ENCODE measurements at places on chromosomes 2 and 18. TPM values are rescaled to one million over a fixed set of nuclear protein-coding genes. Genes with fewer than 3 reads are reported as not detected.

DNA sequence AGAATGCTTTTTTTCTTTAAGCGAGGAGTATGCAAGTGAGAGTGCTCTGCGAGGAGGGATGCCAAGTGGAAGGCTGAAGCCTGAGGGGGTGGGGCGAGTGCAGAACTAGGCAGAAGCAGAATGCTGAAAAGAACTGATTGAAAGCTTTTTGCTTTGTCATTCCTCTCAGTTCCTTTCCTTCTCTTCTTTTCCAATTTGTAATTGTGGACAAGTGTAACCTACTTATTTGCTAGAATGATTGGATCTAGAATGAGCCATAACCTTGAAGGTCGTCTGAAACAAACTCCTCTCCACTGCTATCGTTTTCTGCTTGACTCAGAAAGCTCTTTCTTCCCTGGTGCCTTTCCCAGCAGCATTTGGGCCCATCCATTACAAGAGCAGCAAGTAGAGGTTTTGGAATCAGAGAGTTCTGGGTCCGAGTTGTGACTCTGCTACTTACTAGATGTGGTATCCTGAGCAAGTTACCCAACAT is 115.3 kb downstream of the METTL8 start:
- peak overlapping the region; percentile 18 for H3K27ac ChIP-seq
- H3K36me3 ChIP-seq = no peaks in the 10 kb centered on the region
- no peak overlapping the region for H3K4me3 ChIP-seq
- H3K4me1 ChIP-seq = peaks cover 10% of the 10 kb centered on the region
- DNase-seq = peak; percentile 31
- no peaks in the 10 kb centered on the region for H3K27me3 ChIP-seq

AFG3L2 gene
- total RNA-seq = 90.2 TPM

GRCh38 chr2:100395532-100396350 is 21.7 kb downstream of the CHST10 start:
- no peaks in the 10 kb centered on the region for H3K36me3 ChIP-seq
- H3K27ac ChIP-seq = no peak overlapping the region
- no peaks in the 10 kb centered on the region for H3K4me1 ChIP-seq
- no peak for DNase-seq

STARD6 gene
- not detected for total RNA-seq

DNA sequence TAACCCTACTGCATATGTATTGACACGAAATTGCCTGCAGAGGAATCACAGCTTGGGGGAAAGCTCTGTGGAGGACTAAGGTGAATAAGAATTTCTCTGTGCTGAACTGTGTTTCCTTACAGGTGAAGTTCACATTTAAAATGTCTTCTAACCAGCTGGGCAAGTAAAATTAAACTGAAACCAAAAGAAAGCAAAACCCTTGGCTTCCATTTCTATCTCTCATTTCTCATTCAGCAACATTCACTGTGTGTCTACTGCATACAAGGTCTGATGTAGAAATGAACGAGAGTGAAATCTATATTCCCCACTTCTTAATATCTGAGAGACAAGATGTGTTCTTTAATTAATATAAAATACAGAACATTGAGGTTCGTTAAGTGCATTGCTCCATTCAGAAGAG is 397.3 kb downstream of the SOX11 start:
- H3K4me1 ChIP-seq = no peaks in the 10 kb centered on the region
- H3K27me3 ChIP-seq = no peaks in the 10 kb centered on the region
- DNase-seq = no peak
- H3K4me3 ChIP-seq = no peak overlapping the region
- H3K36me3 ChIP-seq = no peaks in the 10 kb centered on the region
- H3K27ac ChIP-seq = no peak overlapping the region

DNA sequence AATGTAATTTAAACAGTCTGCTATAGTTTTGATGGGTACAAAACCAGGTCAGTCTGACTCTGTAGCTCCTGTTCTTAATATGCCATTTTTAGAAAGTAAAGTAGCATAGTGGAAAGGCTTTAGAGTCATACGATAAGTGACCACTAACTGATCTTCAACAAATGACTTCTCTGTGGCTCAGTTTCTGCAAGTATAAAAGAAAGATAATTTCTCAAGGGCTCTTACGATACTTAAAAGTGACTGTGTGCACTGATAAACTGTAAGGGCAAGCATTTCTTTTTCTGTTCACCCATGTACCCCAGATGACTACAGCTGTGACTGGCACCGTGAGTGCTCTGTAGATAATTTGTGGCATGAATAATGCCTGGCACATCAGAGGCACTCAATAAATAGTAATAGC is 178.7 kb downstream of the LCLAT1 start:
- no peak overlapping the region for H3K4me3 ChIP-seq
- DNase-seq = no peak
- H3K36me3 ChIP-seq = no peaks in the 10 kb centered on the region

- H3K27ac ChIP-seq = no peak overlapping the region
- H3K4me1 ChIP-seq = peaks cover 2% of the 10 kb centered on the region
- H3K36me3 ChIP-seq = no peaks in the 10 kb centered on the region
- H3K4me3 ChIP-seq = no peak overlapping the region
- peak; percentile 68 for DNase-seq
Measured at GRCh38 chr2:19863303-19864041, 38.3 kb downstream of the TTC32 start.

DNA sequence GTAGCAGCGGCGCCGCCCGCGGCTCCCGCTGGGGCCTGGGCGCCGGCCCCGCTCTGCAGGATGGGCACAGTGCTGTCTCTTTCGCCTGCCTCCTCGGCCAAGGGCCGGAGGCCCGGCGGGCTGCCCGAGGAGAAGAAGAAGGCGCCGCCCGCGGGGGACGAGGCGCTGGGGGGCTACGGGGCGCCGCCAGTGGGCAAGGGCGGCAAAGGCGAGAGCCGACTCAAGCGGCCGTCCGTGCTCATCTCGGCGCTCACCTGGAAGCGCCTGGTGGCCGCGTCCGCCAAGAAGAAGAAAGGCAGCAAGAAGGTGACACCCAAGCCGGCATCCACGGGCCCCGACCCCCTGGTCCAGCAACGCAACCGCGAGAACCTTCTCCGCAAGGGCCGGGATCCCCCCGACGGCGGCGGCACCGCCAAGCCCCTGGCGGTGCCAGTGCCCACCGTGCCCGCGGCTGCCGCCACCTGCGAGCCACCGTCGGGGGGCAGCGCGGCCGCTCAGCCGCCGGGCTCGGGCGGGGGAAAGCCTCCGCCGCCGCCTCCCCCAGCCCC is 369 bp downstream of the CDK5R2 start:
- no peak for DNase-seq
- peak overlapping the region; percentile 56 for H3K4me3 ChIP-seq
- peaks cover 18% of the 10 kb centered on the region for H3K4me1 ChIP-seq
- H3K27ac ChIP-seq = no peak overlapping the region
- H3K27me3 ChIP-seq = peaks cover 98% of the 10 kb centered on the region
- no peaks in the 10 kb centered on the region for H3K36me3 ChIP-seq

HOXD9 gene
- total RNA-seq = 13.3 TPM

DNA sequence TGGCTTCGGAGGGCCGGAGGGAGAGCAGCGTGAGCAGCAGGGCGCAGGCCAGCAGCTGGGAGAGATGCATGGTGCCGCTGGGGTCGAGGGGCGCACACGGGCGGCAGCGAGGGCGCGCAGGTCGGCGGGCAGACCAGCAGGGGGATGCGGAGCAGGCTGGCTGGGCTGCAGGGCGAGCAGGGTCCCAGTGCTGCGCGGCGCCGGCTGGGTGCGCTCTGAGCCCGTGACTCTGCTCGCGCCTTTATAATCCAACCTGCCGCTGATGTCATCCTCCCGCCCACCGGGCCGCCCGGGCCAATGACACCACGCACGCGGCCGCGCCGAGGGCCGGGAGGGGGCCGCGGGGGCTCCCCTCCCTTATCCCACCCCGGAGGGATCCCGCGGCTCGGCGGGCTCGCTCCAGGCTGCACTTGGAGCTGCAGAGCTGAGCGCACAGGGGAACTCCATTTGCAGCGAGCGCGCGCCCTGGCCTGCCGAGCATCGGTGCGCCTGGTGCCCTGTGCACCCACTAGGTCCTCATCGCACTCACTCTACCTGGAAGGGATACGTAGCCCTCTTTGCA is at the start of gene NPPC:
NPPC (minus strand) TSS at position 217 of the 562 bp plus-strand sequence; CDS start at position 70, 147 bp downstream.
- H3K36me3 ChIP-seq = no peaks in the 10 kb centered on the region
- H3K27me3 ChIP-seq = peaks cover 74% of the 10 kb centered on the region
- no peak within 1 kb of the TSS for H3K27ac ChIP-seq
- peaks cover 22% of the 10 kb centered on the region for H3K4me1 ChIP-seq

- no peak overlapping the region for H3K27ac ChIP-seq
- H3K4me3 ChIP-seq = no peak overlapping the region
- no peaks in the 10 kb centered on the region for H3K36me3 ChIP-seq
- H3K27me3 ChIP-seq = no peaks in the 10 kb centered on the region
- no peak for DNase-seq
Measured at GRCh38 chr18:36412778-36413177, 115.3 kb downstream of the FHOD3 start.

DNA sequence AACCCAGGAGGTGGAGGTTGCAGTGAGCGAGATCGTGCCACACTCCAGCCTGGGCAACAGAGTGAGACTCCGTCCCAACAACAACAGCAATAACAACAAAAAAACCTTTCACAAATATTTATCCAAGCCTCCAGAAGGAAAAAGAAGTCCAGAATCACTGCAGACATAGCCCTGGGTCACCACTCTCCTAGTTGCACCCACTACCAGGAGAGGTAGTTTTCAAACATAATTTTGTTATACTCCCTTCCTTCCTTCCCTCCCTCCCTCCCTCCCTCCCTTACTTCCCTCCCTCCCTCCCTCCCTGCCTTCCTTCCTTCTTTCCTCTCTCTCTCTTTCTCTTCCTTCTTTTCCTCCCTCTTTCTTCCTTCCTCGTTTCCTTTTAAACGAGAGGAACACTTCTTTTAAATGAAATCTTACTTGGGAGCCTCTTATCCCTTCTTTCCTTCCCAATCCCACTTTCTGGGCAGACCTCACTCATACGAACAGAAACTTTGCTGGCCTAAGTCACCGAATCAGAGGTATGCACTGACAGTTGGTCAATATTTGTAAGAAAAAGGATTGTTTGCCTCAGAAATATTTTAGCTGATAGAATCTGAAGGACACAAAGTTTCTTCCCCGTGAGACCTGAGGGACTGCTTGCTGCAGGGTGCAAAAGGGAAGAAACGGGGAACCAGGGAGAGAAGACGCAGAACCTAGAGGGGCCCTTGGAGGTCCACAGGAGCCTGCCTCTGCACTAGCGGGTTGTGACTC is 88.1 kb upstream of the AGAP1 start:
- H3K27ac ChIP-seq = no peak overlapping the region
- H3K27me3 ChIP-seq = no peaks in the 10 kb centered on the region
- H3K4me1 ChIP-seq = no peaks in the 10 kb centered on the region
- no peaks in the 10 kb centered on the region for H3K36me3 ChIP-seq
- no peak overlapping the region for H3K4me3 ChIP-seq
- DNase-seq = no peak

DNA sequence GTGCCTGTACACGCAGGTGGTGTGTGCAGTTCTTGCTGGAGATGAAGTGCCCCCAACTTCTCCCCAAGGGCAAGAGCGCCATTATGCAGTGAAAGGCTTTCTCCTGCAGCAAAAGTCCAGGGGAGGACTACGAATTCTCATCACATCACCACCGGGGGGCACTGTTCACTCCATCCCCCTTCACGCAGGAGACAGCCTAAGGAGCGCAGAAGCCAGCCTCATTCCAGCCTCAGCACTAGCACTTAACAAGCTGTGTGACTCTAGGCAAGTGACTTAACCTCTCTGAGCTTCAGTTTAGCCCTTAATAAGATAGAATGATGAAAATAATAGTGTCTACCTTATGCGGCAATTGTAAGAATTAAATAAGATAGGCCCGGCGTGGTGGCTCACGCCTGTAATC is 32.3 kb downstream of the DNMT3A start:
- H3K27ac ChIP-seq = no peak overlapping the region
- peaks cover 46% of the 10 kb centered on the region for H3K4me1 ChIP-seq
- H3K36me3 ChIP-seq = no peaks in the 10 kb centered on the region
- H3K4me3 ChIP-seq = no peak overlapping the region

MOB1A gene
- 43.0 TPM for total RNA-seq

DNA sequence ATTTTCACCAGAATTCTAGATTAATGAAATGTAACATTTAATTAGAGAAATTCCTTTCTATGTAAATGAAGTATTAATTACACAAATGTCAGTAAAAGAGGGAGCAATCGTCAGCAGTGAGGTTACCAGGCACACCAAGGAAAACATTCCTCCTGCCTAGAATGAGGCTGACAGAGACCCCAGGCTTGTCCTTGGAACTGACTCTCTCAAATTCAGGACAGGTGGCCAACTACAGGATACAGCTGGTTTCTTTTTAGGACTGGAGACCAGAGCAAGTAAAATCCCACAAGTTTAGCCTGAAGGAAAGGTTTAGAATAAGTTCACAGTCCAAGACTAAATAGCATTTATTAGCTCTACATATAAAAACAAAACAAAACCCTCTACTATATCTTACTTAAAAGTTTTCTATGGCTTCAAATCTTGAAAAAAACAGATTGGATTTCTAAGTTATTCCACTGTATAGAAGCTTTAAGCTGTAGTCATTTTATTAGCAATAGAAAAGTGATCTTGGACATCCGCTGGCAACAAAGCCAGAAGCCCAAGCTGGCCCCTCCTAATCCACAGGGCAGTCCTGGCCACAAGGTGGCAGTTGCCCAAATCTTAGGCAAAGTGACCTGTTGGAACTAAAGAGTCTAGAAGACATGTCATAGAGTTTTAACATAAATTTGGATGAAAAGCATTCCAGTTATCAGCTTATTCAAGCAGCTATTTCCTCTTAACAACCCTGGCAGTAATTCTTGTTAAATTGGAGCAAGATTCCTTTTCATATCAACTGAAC is 81.0 kb downstream of the SP3 start:
- peak; percentile 54 for DNase-seq
- H3K36me3 ChIP-seq = no peaks in the 10 kb centered on the region
- H3K4me1 ChIP-seq = no peaks in the 10 kb centered on the region
- no peak overlapping the region for H3K27ac ChIP-seq

DNA sequence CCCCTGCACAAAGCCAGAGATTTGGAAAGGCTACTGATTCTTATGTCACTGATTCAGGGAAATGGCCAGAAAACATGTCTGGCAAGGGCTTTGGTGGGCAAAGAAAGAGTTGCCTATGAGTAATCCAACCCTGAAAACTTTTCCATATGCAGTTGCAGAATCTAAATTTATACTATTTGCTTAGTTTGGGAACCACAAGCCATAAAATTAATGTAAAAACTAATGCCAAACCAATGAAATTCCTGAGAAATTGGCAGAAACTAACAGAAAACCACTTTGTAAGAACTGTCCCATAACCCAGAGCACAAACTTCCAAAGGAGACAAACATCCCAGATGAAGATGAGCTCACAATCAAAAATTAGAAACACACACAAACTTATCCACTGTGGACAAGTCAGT is 48.8 kb downstream of the TCF4 start:
- no peak for DNase-seq
- H3K36me3 ChIP-seq = no peaks in the 10 kb centered on the region
- no peak overlapping the region for H3K4me3 ChIP-seq
- no peaks in the 10 kb centered on the region for H3K4me1 ChIP-seq
- no peaks in the 10 kb centered on the region for H3K27me3 ChIP-seq

GRCh38 chr2:109318150-109318948 is 189.3 kb downstream of the SH3RF3 start:
- H3K4me1 ChIP-seq = peaks cover 23% of the 10 kb centered on the region
- DNase-seq = peak; percentile 61
- H3K27ac ChIP-seq = peak overlapping the region; percentile 81
- H3K4me3 ChIP-seq = no peak overlapping the region

All from transverse colon (tissue), 4 donors.